Lower lobe of right lung (tissue), 2 donors: ENCODE measurements at places on chromosomes 4 and X. TPM values are rescaled to one million over a fixed set of nuclear protein-coding genes. Genes with fewer than 3 reads are reported as not detected.

The SHROOM3 gene
- 62.0 TPM for total RNA-seq

The TMEM31 gene
- not detected for total RNA-seq

The C1GALT1C1 gene
- total RNA-seq, result 21.8 TPM

The CCDC158 gene
- total RNA-seq, result 0.74 TPM

The NAA11 gene
- not detected for total RNA-seq

The ADAD1 gene
- total RNA-seq, result not detected

The MANBA gene
- total RNA-seq, result 68.2 TPM

The P2RY8 gene
- total RNA-seq, result 3.0 TPM

The TASL gene
- total RNA-seq, result 8.0 TPM

The SRPX2 gene
- total RNA-seq, result 16.4 TPM

The TRPC5OS gene
- total RNA-seq, result not detected

GRCh38 chr4:58453956-58454355 is 1343.8 kb upstream of the IGFBP7 start:
- DNase-seq, result no peak

GRCh38 chr4:125010796-125011503 is 298.4 kb upstream of the ANKRD50 start:
- DNase-seq, result no peak

GRCh38 chrX:62923093-62923492 is 428.0 kb downstream of the SPIN4 start:
- DNase-seq, result no peak

- DNase-seq, result no peak
These were observed 71.4 kb downstream of the PDLIM5 start for GRCh38 chr4:94523033-94523580.

DNA sequence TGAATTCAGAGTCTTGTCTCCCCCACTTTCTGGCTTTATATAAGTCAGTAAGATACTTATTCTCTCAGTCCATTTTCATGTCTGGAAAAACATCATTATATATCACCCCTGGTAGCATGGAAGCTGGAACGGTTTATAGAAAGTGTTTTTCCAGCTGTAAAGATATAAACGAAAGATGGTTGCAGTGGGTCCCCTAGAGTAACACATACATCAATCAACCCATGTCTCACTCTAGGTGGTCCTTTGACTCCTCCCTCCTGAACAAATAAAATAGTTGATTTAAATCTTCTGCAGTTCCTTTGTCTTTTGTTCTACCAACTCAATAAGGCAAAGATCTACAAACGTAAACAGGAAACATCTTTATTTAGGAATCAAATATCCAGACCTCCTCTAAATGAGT is 1306.1 kb upstream of the TENM3 start:
- no peak for DNase-seq

DNA sequence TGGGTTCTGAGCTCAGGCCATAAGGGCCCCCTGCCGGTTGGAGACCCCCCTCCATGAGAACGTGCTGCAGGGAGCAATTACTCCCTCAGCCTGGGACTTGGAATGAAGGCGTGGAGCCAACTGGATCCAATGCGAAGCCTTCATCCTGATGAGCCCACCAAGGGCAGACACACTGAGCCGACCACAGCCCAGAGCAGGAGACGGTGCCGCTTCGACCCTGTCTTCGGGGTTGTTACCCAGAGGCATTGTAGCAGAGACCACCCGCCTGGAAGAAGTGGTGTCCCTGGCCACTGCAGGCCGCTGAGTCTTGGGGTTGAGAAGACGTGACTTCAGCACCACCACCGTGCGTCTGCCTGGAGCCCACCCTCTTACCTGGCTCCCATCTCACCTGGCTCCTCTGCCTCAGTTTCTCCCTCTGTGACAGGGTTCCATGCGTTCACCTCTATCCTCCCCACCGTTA is 7.0 kb upstream of the NKX1-1 start:
- DNase-seq, result peak; percentile 30

- DNase-seq, result no peak
These were observed 242.5 kb downstream of the OPHN1 start for GRCh38 chrX:68190799-68191198.

DNA sequence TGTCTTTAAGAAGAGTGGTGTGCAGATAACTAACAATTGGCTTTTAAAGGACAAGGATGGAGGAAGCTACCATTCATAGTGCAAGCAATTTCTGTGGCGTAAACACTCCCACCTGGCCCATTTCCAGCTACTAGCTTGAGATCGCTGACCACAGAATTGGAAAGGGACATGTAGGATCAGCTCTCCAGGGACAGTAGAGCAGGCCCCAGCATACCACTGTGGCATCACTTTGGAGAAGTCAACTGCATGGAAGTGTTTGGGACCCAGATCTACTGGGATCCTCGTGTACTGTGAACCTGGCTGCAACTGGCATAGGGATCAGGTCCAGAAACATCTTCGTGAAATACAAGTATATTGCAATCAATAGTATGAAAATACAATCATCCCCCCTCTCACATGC is 515.0 kb downstream of the INPP4B start:
- no peak for DNase-seq

GRCh38 chr4:52143815-52144214 is 92.7 kb downstream of the SPATA18 start:
- no peak for DNase-seq

DNA sequence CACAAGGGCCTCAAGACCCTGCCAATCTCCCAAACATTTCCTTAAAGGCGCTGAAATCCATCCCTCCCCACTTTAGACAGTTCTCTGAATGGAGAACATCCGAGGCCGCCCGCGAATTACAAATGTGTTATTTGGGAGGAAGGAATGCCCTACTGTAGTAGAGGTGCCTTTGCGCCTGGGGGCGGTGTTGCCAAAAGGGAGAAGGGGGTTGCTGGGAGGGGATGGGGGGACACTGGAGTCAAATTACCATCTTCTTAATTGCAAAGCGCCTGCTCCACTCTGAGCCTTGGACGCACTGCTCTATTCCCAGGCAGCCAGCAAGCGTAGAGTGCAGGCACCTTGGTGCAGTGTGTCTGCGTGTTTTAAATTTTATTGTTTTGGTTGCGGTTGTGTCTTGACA is 2.7 kb downstream of the TMEM255A start:
- DNase-seq, result peak; percentile 39

DNA sequence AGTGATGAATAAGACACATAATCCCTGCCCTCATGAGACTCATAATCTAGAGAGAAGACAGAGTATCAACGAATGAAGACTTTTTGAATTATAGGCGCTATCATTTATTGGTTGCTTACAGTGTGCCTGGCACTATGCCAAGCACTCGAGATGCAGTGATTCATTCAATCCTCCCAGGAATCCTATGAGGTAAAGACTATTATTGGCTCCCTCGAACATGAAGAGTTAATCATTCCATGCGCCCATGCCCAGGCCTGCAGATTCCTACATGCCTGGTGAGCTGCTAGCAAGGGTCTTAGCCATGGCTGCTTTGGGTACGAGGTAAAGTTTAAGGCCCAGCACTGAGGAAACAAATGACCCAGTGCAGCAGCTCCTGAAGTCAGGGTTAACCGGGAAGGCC is 47.0 kb downstream of the TEX13B start:
- DNase-seq, result no peak

GRCh38 chr4:95155759-95156451 is 392.9 kb downstream of the UNC5C start:
- DNase-seq, result no peak

GRCh38 chr4:25908491-25908901 is 5.5 kb upstream of the SMIM20 start:
- DNase-seq, result no peak

- no peak for DNase-seq
These were observed 30.4 kb upstream of the UBE2NL start for GRCh38 chrX:143853488-143853887.

DNA sequence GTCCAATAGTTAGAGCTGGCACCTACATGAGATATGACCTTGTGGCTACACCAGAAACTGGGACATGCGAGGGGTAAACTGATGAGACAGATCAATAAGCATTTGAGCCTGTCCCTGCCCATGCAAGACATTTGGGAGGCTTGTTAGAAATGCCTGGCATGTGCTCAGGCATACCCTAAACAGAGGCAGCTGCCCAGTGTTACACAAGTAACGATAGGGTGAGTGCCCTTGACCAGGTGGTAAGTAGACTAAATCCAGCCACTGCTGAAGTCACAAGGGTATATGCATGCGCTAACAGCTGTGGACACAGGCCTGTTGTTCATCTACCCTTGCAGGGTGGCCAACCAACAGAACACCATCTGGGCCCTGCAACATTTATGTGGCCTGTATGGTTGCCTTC is 56.1 kb upstream of the CCDC149 start:
- no peak for DNase-seq

DNA sequence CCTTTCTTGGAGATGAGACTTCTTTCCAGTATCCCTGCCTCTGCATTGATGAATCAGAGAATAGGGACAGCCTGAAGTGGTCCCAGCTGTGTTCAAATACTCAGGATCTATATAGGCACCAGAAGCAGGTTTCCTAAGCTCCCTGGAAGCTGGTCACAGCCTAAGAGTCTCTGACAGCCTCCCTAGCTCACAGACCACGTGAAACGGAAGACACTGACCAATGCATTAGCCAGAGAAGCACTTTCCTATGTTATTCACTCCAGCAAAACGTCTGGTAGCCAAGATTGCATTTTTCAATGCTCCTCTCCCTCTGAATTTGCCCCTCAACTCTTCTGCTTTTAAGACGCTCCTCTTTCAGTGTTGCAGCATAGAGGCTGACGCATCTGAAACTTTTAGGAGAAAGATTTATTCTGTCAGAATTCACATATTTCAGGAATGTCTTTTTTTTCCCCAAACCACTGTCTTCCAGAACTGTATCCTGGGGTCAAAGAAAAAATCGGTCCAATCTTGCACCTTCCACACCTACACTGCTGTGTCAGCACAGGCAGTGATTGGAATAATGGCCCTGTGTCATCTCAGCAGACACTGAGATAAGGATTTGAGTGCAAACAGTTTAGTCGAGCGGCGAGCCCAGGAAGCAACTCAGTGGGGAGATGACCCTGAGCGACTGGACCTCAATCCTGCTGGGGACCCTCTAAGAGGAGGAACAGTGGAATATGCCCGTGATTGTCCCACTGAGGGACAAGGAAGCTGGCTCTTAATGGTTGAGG is 109.4 kb downstream of the SMIM20 start:
- DNase-seq, result no peak

- DNase-seq, result no peak
These were observed 72.7 kb downstream of the KDM6A start for GRCh38 chrX:44945736-44946135.

DNA sequence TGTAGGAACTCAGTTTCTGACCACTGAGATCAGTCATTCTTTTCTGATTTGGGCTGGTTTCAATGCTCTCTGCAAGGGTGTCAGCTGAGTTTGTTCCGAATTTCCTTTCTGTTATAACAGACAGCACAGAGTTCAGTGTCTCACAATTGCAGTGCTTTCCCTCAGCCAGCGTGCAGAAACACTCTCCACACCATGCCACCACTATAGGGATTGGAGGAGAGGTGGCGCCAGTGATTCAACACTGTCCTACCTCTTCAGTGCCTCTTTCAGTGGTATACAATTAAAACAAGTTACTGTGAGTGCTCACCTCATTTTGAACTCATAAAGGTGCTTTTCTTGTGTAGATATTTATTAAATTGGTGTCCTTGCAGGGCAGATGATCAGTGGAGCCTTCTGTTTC is 413.2 kb upstream of the CXorf51B start:
- no peak for DNase-seq

DNA sequence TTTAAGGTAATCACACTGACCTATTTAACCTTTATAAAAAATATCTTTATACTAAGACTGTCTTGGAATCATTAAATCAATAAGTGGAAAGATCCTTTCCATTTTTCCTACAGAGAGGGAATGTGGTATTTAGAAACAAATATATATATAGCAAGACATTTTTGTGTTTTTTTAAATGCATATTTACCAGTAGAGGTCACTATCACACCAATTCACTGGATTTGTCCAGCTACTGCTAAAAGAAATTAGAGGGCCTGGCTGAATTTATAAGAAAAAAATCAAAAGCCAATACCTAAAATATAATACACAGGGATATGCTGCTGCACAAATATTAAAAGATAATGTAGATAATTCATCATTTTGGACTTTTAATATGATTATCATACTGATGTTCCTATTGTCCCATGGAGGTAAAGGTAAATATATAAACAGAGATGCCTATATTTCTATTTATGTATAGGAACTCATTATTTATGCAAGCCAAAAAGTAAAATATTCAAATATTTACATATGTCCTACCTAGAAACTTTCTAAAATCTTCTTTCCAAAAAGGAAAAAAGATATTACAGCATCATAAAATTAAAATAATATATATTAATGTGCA is 69.5 kb downstream of the PDE5A start:
- no peak for DNase-seq

DNA sequence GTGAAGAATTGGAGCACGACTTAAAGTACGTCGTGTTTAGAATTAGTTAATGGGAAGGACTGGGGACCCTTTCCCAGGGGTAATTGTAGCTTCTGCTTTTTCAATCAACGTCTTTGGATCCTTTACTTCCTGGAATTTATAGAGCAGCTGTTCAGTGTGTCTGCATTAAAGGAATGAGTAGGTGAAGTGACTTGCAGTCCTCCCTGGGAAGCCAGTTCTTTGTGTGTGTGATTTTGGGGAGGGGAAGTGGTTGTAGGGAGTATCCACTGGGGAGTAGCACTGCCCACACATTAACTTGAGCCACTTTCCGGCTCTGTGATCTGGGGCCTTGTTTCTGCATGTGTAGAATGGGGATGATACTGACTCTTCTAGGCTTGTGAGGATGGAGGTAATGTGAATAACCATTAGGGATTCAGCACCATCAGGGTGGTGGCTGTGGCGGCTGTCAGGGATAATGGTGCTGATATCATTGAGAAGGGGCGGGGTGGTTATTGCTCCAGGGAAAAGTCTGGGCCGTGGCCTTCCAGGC is 54.7 kb downstream of the TMEM131L start:
- no peak for DNase-seq

DNA sequence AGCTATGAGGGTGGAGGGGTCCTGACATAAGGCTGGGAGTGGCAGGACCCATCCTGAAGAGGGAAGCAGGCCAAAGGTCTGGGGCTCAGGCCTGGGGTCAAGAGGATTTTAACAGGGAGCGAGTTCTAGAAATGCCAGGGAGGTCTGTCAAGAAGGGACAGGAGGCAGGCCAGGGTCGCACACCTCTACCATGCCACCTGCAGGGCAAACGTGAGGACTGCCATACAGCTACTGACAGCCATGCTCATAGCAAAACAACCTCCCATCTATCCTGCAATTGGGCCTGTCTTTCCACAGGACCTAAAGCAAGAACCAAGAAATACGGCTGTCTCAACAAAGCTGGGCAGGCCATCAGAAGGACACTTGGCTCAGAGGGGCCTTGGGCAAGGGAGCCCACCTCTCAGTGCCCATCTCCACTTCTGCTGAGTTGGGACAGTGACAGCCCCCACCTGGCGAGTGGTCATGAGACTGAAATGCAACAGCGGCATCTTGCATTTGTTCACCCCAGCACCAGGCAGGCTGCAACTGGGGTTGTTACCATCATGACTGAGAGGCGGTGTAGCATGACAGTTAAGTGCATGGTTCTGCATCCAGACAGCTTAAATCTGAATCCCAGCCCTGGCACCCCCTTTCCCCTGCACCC is 92.7 kb downstream of the WFS1 start:
- no peak for DNase-seq

DNA sequence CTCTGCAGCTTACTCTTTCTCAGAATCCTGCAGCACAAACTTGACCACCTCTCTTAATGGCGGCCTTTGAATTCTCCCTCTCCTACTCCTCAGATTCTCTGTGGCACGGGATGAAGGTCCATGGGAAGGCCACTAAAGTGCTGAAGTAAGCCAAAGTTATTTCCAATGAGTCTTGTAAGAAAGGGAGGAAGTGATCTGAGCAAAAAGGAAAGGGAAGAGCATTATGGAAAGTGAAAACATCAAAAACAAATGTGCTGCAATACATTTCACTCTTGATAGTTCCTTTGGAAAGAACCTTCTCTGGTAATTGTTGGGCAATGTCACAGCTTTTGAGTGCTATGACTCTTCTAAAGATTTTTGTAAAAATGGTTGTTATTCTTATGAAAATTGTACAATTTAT is 54.3 kb upstream of the CAMK2D start:
- no peak for DNase-seq
